ENCODE measurements at places on chromosomes 1 and 21.

- DNase-seq: no peak
Observed at GRCh38 chr1:173249349-173249748, 42.2 kb upstream of the TNFSF4 start.

GRCh38 chr1:181131255-181131941 lies 42.9 kb downstream of the IER5 start:
- no peak for DNase-seq

- no peak for DNase-seq
Observed at GRCh38 chr1:2277741-2278488, 49.8 kb downstream of the SKI start.

GRCh38 chr1:218461351-218461750 lies 116.2 kb downstream of the TGFB2 start:
- no peak for DNase-seq
